ENCODE measurements at places on chromosomes 5 and 9.

GRCh38 chr9:115171921-115172388, 54.0 kb upstream of the TNC start:
- no peak for DNase-seq

DNA sequence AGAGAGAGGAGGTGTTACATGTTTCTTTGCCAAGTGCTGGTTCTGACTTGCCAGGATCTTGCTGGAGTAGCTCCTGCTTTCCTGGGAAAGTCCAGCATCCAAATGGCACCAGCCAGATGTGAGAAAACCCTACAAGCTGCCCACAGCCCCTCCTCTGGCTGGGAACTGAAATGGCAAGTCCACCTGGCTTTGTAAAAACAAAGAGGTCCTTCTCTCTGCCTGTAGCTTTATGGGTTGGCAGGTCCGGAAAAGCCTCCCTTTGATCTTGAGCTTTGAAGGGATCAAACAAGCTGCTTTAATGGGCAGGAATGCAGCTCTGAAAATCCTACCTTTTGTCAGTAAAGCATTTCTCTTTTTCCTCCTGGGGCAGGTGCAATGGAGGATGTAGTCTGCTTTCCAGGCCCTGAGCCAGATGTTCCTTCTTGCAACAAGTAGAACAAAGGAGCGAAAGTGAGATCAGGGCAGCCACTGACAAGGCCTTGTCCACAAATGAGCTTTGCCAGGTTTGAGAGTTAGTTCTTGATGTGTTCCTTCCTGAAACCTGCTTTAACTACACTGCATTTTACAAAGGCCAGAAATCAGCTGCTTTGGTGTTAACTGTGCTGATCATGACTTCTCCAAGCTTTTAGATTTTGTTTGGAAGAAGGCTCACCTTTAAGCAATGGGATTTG, 456.7 kb downstream of the ZNF608 start:
- no peak for DNase-seq

GRCh38 chr5:92991581-92992067, 589.4 kb downstream of the NR2F1-AS1 start:
- DNase-seq: no peak

- DNase-seq: no peak
Observed at GRCh38 chr9:2257248-2257929, 242.2 kb downstream of the SMARCA2 start.

GRCh38 chr9:36320466-36320865, 62.2 kb upstream of the GNE start:
- DNase-seq: no peak

DNA sequence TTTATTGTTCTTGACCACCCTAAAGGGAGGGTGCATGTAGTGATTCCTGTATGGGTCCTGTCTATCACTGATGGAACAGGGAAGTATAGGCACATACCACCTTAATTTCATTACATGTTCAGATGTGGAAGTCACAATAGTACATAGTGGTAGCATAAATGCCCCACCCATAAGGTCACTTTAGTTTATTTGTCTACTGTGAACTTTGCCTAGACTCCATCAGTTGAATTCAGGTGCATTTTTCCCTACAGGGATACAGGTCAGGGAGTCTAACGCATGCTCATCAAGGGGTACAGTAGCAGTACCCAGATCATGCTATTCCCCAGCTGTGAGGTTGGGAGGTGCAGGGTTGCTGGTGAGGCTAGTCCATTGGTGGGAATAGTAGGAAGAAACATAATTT, 175.0 kb downstream of the MEF2C start:
- no peak for DNase-seq

- DNase-seq: no peak
Observed at GRCh38 chr9:17075758-17076485, 58.9 kb upstream of the CNTLN start.

GRCh38 chr5:53211799-53212198, 102.2 kb upstream of the MOCS2 start:
- DNase-seq: no peak

- DNase-seq: no peak
Observed at GRCh38 chr9:130233587-130233945, 32.0 kb upstream of the HMCN2 start.

DNA sequence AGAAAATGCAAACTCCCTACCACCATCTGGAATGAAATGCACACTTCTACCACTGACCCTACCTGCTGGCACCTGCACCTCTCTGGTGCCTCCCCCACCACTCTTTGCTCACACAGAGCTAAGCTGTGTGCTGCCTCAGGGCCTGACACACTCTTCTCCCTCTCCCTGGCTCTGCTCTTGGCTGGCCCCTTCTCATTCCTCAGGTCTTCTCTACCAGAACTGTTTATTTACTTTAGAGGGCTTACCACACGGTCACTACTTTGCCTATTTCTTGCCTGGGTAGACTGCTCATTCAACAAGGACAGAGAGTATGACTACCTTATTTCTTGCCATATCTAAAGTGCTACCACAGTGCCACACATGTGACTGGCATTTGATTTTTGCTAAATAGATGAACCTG, 3.3 kb downstream of the REEP5 start:
- DNase-seq: no peak

DNA sequence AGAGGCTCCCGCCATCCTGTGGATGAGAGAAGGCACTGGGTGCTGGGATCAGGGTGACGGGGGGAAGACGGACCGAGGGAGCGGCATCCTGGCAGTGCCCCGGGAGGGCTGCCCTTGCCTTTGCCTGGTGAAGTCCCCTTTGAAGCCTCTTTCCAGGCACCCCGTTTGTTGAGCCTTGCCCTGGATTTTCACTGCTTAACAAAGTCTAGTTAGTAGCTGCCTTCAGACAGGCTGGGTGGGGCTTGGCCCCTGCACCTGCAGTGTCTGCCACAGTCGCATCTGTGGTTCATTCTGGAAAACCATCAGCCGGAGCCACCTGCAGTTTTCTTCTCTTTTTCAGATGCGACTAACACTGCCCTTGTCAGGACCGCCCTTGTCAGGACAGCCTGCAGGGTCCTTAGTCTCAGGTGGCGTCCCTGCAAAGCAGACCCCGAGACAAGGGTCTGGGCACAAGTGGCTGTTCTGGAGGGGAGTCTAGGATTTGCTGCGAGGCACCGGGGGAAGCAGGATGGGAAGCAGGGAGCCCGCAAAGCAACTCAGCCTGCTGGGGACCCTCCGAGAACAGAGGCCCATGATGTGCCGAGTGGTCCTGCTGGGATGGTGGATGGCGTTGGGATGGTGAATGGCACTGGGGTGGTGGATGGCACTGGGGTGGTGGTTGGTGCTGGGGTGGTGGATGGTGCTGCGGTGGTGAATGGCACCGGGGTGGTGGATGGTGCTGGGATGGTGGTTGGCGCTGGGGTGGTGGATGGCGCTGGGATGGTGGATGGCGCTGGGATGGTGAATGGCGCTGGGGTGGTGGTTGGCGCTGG, 147.9 kb upstream of the COL5A1 start:
- no peak for DNase-seq

DNA sequence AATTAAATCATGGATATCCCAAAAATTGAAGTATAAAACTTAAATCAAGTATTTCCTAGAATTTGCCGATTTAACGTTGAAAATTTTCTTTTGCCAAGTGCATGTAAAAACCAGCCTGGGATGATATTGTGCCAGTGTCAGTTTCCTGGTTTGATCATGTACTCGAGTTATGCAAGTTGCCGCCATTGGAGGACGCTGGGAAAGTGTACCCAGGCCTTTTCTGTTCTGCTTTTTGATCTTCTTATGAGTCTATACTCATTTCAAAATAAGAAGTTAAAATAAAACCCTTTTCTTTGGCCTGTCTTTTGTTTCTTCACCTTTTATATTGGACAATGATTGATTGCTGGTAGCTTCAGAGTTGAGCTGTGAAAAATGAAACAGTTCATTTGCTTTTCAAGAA, 93.1 kb upstream of the NFIL3 start:
- DNase-seq: no peak

GRCh38 chr9:127395497-127396252, 1.3 kb upstream of the SLC2A8 start:
- DNase-seq: no peak

DNA sequence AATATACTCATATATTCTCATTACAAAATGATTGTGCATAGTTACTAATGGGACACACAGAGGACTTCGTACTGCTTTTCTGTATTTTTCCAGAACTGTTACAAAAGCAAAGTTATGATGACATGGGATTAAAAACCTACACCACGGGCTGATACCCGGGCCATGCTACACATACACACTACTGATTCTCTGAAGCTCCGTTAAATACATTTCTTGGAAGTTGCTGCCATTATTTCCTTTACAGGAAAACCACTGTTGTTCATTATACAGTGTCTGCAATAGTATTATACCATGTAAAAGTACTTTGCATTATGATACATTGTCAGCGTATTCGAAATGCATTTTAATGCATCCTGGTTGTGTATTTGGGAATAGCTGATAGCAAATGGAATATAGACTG, 32.5 kb downstream of the EBF1 start:
- no peak for DNase-seq

DNA sequence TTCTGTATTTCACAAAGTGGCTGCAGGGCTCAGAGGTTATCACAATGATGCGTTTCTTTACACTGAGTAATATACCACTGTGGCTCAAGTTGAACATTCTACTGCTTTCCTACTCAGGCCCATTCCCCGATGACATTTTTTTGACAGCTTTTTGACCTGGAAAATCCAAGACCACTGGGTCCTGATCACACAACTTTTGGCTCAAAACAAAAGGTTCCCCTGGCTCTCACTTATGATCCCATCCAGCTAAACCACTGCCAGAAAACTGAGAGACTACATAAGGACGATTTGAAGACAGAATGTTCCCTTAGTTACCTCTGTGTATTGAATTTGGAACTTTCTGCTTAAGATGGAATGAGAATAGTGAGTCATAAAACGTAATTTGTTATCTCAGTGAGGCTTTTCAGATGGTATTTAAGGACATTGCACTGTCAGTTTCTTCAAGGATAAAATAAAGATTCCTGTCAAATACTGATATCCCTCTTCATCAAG, 78.0 kb upstream of the FBXL7 start:
- DNase-seq: no peak

GRCh38 chr5:103487218-103487617, 75.4 kb downstream of the NUDT12 start:
- no peak for DNase-seq

- no peak for DNase-seq
Observed at GRCh38 chr5:95284572-95285408, at the start of gene MCTP1. Gene MCTP1, minus strand, starts transcription at chr5:95285094.

- peak; percentile 20 for DNase-seq
Observed at GRCh38 chr9:129258823-129259301, 80.8 kb upstream of the IER5L start.

GRCh38 chr5:72523960-72524582, 16.9 kb upstream of the ZNF366 start:
- DNase-seq: no peak

GRCh38 chr5:56622141-56622540, 193.2 kb upstream of the MAP3K1 start:
- no peak for DNase-seq

GRCh38 chr9:89378541-89378940, 60.2 kb downstream of the SECISBP2 start:
- DNase-seq: no peak

- DNase-seq: no peak
Observed at GRCh38 chr5:16557477-16557876, 59.3 kb downstream of the RETREG1 start.

DNA sequence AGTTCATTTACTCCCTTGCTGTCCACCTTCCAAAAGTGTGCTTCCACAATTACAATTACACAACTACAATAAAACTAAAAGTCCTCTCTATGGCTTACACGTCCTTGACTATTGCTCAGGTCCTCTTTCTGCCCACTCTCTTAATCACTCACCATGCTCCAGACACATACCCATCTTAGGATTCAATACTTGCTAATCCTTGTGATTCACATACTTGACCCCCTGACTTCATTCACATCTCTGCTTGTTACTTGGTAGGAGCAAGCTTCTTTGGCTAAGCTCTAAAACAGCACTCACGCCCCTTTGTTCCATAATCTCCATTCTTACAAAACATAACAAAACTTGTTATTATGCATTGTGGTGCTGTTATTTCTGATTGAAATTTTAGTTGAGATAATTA, 215.8 kb downstream of the EDIL3 start:
- DNase-seq: no peak

DNA sequence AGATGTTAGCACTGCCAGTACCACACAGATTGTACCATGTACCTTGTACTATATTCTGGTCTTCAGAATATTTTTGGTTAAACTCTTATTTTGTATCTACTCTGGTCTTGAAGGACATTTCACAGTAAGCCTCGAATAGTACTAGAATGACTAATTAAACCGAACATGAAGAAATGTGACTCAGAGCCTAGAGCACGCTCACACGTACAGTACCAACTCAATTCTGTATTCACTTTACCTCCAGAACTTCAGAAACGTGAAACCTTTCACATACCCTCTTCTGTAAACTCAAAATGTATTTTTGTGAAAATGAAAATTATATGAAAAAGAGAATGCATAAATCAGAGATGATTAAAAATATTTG, 112.8 kb downstream of the MVB12B start:
- DNase-seq: no peak

GRCh38 chr9:93224591-93224990, 40.7 kb downstream of the WNK2 start:
- DNase-seq: no peak
